ENCODE measurements at places on chromosomes 13 and 19.

DNA sequence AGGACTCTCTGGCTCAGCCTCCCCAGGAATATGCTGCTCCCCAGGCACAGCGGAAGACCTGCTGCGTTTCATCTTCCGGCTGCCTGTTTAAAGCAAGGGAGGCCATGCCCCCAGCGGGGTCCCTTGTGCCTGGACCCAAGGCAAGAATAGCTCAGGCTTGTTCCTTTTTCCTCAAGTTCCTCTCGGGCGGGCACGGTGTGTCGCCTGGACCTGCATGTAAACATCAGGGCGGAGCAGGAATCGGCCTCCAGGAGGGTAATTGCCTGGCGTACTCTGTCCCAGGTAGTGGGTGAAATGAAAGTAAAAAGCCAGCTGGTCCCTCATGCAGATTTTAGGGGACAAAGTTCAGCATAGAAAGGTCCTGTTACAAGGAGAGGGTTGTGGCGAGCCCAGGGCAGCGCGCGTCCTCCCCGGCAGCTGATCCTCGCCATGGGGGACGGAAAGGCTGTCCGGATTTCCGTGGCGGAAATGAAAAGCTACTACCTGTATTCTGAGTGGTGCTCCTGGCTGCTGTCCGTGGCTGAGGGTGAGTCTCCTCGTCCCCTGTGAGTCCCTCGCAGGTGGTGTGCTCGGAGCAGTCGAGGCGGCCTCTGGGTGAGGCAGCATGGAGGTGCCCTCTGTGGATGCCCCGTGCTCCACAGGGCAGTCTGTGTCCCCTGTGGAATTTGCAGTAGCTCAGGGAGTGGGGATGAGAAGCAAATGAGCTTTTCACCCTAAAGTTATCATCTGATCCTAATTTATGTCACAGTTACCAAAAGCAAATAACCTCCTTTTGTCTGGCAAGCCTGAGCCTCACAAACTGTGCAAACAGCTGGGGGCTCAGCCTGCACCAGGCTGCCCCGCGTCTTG, 16.2 kb downstream of the MCF2L start:
- DNase-seq: no peak

DNA sequence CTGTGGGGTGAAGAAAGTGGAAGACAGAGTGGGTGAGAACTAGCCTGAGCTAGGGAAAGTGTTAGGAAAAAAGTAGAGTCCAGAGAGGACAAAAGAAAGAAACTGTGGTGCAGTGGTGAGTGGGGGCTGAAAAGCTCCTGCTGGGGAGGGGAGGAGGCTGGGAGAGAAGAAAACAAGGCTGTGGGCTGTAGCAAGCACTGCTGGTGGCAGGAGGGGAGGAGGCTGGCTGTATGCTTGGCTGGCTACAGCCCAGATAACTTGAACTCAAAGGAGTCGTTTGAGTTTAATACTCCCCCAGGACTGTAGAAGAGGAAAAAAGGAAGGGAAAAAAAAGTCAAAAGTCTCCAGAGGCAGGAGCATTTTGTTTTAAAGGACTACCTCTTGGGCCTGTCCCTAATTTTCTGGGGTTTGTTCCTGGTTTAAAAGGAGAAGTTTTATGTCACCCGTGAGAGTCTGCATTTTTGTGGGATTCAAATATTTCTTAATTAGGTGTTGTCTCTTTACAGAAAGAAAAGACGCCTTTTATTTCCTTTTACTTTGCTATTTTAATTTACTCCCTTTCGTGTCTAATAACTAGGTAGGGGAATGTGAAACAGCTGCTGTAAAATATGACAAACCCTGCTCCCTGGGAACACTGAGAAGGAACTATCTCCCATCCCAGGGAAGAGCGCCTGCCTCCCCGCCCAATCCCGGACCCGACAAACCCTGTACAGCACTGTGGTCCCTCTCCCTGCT, 21.7 kb downstream of the ZIC5 start:
- no peak for DNase-seq

DNA sequence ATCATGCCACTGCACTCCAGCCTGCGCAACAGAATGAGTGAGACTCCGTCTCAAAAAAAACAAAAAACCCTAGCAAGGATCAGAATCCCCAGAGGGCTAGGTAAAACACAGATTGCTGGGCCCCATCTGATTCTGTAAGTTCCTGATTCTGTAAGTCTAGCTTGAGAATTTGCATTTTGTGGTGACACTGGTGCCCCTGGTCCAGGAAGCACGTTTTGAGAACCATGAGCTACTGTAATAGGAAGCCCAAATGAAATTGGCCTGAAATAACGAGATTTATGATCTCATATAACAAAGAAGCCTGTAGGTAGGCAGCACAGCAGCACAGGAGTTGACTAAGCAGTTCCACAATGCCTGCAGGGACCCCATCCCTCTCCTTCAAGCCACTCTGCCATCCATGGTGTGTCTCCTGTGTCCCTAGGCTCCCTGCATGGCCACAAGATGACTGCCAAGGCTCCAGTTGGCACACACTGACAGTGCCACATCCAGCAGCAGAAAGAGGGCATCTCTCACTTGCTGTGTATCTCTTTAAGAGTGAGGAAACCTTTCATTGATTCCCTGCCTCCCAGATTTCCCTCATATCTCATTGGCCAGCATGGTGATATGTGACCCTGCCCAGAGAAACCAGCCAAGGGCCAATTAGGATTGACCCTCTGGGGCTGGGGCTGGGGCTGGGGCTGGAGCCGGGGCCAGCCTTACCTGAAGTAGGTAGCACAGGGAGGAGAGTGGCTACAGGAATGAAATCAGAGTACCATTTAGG, 21.7 kb downstream of the SIPA1L3 start:
- DNase-seq: no peak

DNA sequence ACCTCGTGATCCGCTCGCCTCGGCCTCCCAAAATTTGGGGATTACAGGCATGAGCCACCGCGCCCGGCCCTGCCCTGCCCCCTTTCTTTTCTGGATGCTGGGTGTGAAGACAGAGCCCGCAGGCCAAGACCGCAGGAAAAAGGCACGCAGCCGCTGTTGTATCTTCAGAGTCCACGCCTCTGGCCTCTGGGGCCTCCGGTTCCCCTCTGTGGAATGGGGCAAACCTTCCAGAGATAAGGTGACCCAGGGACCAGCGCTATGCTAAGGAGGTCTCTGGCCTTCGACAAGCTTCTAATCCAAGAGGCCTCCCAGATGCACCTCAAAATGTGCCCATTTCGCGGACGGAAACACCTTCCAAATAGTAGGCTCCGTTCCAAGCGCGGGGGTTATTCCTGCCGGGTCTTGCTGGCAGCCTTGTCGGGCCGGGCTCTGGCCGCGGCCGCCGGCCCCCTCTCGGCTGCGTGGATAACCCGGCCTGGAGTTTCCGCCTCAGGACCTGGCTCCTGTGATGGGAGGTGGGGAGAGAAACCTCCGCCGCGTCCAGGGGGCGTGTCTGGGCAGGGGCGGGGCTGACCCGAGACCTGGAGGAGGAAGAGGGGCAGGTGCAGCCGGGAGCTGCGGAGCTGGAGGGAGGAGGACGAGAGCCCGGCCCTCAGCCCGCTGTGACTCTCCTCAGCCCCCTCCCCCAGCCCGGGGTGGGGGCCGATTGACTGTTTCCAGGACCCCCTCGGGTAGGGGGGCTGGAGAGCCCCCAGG, 13.1 kb downstream of the TJP3 start:
- DNase-seq: no peak

DNA sequence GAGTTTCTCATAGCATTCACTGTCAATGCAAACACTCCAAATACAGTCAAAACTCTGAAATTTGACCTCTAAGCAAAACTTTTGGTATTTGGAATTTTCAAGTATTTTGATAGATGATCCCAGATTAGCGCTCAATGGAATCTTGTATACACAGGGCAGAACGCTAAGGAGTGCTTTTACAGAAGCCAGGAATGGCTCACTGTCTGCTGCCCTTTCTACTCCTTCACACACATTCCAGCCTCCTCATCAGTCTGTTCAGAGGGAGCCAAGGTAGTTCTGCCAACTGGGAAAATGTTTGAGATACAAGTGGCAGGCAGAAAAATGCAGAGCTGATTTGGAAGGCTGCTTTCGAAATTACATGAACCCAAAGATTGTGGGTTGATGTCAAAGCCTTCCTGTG, 4.4 kb upstream of the STARD13 start:
- no peak for DNase-seq

DNA sequence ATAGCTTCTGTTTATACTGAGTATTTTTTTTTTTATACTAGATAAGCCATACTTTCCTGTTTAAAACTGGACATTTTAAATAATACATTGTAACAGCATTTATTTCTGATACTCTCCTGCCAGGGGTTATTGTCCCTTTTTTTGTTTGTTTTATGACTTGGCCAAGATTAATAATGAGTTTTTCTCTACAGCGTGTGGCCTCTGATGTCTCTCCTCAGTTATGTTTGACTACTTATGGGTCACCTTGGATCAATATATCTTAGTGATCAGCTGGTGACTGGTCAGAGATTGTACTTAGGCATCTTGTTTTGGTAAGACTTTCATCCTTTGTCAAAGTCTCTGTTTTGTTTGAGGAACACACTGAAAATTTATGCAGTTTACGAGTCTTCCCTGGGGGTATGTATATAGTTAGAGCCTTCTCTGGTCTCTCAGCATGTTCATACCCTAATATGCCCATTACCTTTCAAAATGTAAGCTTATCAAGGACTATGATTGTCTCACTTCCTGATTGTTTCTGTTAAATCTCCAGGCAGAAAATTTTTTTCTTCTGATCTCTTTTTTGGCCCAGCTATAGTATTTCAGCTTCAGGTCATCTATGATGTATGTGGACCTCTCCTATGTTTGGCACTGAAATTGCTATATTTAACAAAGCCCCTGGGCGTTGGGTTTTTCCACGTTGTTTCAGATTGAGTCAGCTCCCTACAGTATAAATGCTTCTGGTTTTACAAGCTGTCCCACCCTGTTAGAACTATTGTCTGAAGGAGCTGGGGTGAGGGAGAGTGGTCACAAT, 87.9 kb downstream of the URI1 start:
- no peak for DNase-seq

DNA sequence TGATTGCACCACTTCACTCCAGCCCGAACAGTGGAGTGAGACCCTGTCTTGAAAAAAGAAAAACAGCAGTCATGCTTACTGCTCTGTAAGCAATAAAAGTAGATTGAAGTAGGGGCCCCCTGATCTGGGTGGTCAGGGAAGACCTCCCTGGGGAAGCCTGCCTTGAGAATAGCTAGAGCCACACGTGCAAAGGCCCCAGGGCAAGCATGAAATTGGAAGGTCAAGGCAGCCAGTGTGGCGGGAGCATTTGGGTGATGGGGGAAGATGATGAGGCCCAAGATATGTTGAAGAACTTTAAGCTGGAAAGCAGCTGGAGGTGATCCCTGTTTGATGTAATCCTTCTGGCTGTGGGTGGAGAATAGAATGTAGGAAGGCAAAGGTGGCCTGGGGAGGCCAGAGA, 104.4 kb downstream of the SIPA1L3 start:
- DNase-seq: no peak

DNA sequence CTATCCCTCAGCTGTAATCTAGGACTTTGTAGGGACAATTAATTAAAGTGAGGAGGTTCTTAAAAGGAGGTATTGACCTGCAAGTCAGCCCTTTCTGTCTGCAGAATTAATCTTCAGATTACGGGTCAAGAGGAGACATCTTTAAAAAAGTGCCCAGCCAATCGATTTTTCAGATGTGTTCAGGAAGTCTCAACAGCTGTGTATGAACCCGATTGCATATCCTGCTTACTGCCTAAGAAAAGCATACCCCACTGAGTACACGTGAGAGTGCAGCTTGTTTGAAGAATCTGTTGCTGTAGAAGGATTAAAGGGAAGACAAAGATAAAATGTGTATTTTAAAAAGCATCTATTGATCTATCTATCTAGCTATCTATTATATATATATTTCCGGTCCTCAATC, 1194.5 kb downstream of the UQCRFS1 start:
- DNase-seq: no peak

DNA sequence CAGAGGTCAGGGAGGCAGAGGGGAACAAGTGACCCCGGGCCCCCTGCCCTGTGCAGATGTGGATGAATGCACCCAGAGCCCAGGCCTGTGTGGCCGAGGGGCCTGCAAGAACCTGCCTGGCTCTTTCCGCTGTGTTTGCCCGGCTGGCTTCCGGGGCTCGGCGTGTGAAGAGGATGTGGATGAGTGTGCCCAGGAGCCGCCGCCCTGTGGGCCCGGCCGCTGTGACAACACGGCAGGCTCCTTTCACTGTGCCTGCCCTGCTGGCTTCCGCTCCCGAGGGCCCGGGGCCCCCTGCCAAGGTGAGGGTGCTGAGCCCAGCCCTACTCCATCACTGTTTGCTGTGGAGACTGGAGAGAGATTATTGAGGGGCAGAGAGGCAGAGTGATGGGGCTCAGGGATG, 9.9 kb downstream of the LTBP4 start:
- no peak for DNase-seq

- no peak for DNase-seq
Observed at GRCh38 chr13:51970349-51970748, 40.9 kb downstream of the ATP7B start.

DNA sequence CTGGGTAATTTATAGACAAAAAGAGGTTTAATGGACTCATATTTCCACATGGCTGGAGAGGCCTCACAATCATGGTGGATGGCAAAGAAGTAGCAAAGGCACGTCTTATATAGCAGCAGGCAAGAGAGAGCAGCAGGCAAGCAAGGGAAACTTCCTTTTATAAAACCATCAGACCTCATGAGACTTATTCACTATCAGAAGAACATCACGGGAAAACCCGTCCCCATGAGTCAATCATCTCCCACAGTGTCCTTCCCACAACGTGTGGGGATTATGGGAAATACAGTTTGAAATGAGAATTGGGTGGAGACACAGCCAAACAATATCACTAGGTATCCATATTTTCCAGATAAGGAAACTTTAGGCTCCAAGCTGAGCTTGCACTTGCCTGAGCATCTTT, 9.5 kb upstream of the CYP2B6 start:
- no peak for DNase-seq

DNA sequence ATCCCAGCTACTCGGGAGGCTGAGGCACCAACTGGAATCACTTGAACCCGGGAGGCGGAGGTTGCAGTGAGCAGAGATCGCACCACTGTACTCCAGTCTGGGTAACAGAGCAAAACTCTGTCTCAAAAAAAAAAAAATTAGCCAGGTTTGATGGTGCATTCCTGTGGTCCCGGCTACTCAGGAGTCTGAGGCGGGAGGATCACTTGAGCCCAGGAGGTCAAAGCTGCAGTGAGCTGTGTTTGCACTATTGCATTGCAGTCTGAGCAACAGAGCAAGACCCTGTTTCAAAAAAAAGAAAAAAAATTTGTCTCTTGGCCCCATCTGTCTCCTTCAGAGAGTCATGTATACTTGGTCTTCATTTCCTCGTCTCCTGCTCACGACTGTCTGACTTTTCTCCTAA, 1.6 kb downstream of the CCDC97 start:
- no peak for DNase-seq

Data from glomerular endothelial cell (primary cell).